Activated naive CD4-positive, alpha-beta T cell treated with anti-CD3 and anti-CD28 coated beads for 36 hours (primary cell): ENCODE measurements at places on chromosomes 6 and 20.

DNA sequence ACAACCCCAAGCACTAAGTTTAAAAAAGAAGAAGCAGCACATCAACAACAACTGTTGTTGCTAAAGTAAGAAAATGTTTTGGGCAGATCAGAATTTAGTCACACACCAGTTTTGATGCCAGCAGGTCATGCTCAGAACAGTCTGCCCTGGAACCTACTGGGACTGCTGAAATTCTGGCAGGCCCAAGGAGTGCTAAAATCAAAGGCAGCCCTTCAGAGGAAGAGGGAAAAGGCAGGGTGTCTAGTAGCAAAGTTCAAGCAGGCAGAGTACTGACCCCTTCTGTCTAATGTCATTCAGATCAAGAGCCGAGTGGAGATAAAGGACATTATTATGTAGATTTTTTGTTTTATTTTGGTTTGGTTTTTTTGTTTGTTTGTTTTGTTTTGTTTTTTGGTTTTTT lies 96.6 kb upstream of the LOC128125822 start:
- DNase-seq: no peak

DNA sequence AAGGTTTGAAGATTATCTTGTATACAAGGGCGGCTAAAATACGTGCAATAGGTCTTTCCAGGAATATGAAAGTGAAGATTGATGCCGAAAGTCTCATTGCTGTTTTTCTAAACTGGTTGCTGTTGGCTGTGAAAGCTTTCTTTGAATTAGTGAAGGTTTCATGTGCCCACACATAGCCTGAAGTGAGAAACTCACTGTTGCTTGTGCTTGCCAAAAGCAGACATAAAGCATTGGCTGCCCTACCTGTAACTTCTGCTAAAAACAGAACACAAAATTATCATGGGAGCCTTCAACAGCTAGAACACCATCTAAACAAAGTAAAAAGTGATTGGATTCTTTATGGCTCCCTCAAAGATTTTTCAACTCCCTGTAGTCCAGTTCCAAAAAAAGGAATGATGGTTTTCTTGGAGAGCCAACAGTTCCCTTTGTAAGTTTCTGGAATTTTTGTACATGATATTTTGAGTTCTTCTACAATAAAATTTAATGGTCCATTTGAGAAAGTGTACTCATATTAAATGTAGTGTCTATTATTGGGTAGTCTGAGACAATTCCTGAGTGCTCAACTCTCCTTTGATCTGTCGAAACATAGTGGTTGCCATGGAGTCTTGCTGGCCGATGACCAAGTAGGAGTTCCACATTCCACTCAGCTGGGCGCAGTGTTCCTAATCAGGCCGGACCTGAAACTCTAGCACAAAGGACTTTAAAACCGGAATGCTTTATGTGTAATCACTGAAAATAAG lies 68.5 kb downstream of the PLEKHG1 start:
- DNase-seq: no peak

GRCh38 chr6:131262060-131262459 lies 126.8 kb downstream of the AKAP7 start:
- DNase-seq: no peak

GRCh38 chr20:33909331-33909921 lies 84.3 kb upstream of the RALY start:
- no peak for DNase-seq

DNA sequence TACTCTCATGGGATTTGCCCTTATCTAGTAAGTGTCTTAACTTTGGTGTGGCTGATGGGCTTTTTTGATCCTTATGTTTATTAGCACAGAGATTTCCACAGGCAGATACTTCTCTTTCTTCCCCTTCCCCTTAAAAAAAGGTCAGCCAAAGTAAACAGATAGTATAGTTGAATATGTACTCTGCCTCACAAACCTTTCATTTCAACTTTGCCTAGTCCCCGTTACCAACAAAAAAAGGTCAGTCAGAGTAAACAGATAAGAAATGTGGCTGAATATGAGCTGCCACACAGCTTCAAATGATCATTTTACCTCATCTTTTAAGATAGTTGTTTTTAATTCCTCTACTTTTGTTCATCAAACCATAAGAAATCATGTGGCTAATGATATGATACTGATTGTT lies 34.1 kb upstream of the SLC35D3 start:
- DNase-seq: no peak

DNA sequence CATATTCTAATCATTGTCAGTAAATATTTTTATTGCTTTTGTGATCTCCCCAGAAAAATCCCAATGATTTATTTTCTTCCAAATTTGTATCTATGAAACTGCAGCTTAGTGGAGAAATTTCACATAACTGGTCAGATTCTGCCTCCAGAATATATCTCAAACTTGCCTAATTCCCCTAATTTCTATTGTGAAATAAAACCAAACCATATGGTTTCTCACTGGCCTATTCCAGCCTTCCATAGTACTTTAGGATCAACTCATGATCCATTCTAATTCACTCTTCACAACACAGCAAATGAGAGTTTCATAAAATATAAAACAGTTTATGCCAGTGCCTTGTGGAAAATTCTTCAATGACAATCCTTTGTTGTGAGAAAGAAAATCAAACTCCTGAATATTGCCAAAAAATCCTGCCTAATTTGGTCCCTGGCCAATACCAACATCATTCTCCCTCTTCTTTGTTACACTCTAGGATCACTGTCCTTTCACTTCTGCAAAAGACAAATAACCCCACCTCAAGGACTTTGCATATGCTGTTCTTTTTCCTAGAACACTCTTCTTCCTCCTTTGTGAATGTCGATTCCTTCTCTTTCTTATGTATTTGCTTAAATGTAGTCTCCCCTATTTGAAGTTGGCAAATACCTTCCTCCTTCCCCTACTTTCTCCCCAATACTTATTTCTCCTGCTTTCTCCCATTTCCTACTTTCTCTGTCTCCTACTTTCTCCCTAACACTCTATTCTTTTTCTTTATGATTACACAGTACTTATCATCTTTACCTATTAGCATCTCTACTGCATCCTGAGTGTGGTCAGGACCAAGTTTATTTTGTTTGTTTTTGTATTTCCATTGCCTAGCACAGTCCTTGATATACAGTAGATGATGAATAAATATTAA lies 587.5 kb downstream of the RFPL4B start:
- DNase-seq: no peak

- DNase-seq: no peak
Measured at GRCh38 chr6:137665342-137665934, 171.2 kb upstream of the OLIG3 start.

GRCh38 chr6:89657445-89658158 lies 19.1 kb upstream of the LYRM2 start:
- DNase-seq: no peak

DNA sequence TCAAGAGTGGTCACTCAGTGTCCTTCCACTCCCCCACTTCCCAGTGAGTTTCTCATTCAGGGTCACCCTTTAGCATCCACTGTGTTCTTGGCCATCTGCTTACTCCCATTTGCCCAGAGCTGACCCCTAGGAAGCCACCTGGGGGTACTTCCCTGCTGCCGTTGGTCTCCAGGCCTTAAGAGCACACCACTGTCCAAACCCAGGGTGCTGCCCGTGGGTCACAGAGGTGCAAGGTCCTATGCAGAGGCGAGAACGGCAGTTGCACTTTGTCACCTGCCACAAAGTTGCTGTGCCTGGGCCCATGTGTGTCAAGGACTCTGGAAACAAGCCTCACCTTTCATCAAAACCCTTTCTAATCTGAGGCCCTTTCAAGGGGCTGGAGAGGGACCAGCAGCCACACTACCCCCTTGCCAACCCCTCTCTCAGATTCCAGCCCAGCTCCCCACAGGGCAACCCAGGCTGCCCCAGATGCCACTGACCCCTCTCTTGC lies 191.1 kb downstream of the ZMYND8 start:
- no peak for DNase-seq

DNA sequence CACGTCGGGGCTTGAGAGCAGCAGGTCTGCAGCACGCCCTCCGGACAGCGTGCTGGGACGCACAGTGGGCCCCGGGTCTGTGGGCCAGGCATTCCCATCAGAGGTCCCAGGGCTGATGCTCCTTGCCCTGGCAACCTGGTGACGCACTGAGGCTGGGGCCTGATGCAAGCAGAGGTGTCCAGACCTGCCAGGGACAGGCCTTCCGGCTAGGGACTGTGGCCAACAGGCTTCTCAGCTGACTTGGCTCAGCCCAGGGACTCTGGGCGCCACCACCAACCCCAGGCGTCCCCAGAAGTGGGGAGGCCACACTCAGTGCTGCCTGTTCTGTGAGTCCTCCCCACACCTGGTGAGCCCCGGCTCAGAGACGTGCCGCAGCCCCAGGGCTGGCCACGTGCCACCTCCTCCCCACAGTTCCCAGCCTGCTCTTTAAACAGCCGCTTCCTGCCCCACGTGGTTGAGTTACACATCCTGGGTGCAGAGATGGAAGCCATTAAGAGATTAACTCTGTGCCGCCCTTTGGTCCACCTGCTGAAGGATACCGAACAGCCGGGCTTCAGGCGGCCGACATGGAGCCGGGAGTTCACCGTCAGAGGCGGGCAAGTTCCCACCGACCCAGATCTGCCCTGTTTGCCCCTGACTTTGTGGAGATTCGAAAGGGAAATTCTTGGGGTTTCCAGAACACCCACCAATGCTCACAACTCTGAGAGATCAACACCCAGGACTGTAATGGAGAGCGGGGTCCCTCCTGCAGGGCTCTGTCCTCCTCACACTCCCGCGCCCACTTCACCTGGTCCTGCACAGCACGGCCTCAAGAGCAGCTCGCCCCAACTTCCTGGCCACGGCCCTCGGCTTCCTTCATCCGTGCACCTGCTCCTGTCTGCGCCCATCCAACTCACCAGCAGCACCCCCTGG lies 37.6 kb upstream of the ZBP1 start:
- peak; percentile 72 for DNase-seq

DNA sequence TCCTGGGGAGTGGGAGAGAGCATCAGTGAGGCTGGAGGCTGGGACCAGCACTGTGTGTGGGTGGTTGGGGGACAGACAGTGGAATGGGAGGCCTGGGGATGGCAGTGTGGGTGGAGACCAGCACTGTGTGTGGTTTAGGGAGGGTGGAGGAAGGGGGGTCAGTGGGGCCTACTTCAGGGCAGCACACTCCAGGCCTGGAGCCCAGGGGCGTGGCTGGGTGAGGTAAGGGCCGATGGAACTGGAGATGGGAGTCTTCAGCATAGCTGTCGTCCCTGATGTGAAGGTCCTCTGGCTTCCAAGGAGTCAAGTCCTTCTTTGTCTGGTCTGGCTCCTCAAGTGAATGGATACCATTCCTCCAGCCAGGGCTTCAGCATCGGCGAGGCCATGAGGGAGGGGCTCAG lies 18.6 kb downstream of the KCNK17 start:
- no peak for DNase-seq

DNA sequence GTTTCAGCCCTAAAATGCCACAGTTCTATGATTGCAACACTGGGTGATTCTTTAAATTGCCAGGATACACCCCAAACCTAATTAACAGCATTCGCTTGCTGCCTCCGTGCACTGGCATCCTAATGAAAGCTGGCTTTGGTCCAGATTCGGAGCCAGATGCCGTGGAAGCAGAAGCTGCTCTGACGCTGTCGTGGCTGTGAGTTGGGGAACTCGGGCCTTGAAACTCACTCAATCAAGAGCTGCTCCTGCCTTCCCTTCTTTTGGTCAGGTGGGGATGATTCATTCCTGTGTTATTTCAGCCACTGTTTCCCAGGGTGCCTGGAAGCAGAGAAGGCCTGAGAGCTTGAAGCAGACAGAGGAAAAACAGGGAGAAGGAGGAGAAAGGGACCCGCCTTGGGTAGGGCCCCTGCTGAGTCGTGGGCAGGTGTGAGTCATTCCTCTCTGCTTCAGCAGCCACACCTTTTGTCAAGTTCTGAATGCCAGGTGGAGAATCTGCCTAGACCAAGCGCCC lies 36.2 kb upstream of the DSP start:
- DNase-seq: peak; percentile 49

- DNase-seq: no peak
Measured at GRCh38 chr6:32151863-32152768, at the start of gene PRRT1. Gene PRRT1, minus strand, starts transcription at chr6:32151939. Its CDS starts 112 bp downstream, at chr6:32151827.

DNA sequence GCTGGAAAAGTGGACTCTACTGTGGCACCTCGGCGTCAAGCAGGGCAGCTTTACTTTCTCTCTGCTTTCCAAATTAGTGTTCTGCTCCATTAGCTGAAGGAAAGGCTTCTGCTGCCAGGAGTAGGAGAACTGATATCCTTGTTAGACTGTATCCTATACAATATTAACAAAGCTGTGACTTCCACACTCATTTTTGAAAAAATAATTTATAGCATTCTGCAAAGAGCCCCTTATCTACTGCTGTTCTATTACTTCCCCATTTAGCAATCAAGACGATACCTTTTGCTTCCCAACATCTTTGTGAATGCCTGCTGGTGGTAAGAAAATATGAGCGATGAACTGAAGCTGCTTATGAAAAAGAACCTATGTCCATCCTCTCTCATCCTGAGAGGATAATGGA lies 151.1 kb downstream of the UBE3D start:
- no peak for DNase-seq

- DNase-seq: no peak
Measured at GRCh38 chr6:15872241-15873103, 209.6 kb upstream of the DTNBP1 start.

DNA sequence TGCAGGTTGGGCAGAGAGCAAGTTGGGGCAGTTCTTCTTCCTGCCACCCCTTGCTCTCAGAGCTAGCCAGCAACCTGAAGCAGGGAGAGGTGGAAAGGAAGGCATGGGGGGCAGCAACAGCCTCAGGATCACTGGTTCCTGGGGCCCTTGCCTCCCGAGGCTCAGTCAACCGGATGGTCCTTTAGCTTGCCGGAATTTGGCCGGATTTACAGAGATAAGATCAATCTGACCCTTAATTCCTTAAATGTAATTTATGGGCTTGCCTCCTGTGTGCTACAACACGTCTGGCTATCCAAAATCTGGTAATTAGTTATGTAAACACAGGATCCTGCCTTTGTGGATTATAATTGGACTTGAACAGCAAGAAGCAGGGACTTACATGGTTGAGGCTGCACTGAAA lies 19.5 kb upstream of the TCP11 start:
- no peak for DNase-seq

- no peak for DNase-seq
Measured at GRCh38 chr6:84026721-84027164, 6.8 kb upstream of the MRAP2 start.

DNA sequence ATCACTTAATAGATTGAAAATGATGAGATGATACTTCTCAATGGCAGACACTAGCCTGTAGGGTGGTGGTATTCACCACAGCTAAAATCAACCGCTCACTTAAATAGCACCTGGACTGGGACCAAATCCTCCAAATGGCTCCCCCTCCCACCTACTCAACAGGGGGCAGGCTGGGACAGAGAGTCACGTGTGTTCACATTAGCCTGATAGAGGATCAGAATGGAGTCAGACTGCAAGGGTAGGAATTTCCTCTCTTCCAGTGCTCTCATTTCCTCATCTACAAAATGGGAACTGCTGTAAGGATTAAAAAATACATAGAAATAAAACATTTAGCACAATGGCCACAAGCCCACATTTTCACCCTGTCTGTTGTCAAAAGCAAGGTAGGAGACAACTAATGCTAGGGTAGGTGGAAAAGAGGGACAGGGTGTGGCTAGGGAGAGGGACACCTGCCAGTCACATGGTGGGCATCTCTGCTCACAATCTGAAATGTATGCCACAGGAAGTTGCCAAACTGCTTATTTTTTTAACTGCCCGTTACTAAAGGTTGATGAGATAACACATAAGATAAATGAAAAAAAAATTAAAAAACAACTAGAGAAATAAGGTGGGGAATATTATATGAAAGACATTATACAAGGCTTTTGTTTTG lies 55.3 kb downstream of the BACH2 start:
- no peak for DNase-seq

GRCh38 chr20:20096421-20096820 lies 44.1 kb downstream of the CFAP61 start:
- DNase-seq: no peak

- DNase-seq: no peak
Measured at GRCh38 chr6:168188369-168189199, 109.6 kb upstream of the FRMD1 start.
